ENCODE measurements at places on chromosomes 7 and 10.

GRCh38 chr7:90111-91063 is 102.0 kb upstream of the FAM20C start:
- no peak for DNase-seq

DNA sequence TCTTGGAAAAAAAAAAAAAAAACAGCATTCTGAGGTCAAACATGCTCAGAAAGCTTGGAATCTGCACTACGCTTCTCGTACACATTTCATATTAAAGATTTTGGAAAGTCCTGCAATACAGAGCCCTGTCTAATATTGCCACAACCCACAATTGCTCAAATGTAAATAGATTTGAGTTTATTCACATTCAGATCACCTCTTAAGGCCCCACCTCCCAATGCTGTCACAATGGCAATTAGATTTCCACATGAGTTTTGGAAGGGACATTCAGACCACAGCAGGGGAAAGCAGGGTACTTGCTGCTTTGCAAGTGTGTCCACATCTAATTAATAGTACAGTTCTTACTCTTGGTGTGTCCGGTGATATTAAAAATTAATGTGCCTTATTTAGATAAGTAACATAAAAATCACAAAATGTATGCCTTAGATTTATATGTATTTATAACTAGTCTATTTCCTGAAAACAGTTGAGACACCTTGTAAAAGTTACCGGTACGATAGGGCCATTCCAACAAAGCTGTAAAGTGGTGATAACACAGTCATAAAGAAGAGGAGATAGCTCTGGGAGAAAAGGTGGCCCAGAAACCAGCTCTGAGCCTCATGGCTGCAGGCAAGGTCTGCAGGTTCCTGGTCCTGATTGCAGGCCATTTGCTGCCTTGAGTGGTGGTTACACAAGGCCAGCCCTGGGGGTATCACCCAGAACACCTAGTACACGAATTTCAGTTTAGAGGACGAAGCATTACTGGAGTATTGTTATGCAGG is 27.9 kb downstream of the EGFR start:
- DNase-seq: no peak

DNA sequence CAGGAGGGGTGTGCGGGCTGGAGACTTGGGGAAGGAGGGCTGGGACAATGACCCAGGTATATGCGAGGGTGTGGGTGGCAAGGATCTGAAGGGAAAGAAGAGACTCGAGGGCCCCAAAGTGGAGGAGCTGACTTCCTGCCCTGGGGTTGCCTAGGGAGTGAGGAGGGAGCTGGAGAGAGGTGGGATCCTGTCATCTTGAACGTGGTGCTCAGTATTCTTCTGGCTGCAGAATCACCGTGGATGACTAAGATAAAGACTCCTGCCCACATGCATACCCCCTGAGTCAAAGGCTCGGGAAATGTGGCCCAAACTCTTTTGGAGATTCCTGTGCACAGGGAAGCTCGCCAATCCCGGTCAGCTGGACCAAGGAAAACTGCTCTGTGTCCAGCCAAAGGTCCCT is 31.2 kb downstream of the COL17A1 start:
- DNase-seq: no peak

DNA sequence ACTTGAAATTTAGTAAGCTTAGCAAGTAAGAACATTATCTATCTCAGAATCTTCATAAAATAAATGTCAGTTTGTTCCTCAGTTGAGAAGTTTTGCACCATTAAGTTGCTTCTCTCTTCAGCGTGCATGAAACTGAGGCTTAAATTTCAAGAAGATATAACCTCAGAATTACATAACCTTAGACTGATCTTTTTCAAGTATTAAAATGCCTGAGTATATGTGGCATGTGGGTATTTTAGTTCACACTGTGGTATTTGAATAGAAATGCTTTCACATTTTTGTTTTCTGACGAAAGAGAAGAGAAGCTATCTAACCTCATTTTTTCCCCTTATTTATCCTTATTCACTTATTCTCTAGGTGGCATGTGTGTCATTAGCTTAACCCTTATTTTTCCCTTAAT is 104.1 kb downstream of the PHF14 start:
- no peak for DNase-seq

GRCh38 chr10:24208661-24209431 is at the start of gene KIAA1217:
KIAA1217 (plus strand) TSS chr10:24209138; CDS start chr10:24209194, 56 bp downstream.
- DNase-seq: no peak

DNA sequence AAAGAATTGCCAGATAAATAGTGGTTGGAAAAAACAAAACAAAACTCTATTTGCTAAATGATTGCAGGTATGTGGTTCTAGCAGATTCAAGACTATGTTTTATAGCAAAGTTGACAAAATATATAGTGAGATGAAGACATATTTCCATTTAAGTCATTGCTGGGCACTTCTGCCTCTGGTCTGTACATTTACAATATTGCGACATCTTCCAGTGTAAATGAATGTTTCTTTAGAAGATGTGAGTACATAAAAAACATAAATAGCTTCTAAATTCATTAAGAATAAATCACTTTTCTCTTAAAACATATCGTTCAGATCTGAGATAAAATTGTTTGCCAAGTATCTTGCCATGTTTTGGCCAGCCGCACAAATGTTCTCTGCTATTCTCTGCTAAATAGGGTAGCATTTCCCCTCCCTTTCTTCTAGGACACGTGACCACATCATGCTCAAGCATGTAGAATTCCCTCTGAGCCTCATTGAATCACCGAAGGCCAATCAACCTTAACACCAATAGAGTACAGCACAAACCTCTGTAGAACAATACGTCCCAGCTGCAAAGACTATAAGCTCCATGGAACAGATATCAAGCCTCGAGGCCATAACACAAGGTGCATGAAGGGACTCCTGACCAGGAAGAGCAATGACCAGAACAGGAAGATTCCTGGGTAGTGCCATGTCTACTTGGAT is 1173.3 kb downstream of the GATA3 start:
- DNase-seq: no peak

GRCh38 chr10:7153750-7154149 is 257.1 kb downstream of the SFMBT2 start:
- no peak for DNase-seq
